G401 (cell line): ENCODE measurements at places on chromosomes 11 and 22.
A peak's percentile ranks its signal among the peaks of the same experiment; 100 is the strongest.

DNA sequence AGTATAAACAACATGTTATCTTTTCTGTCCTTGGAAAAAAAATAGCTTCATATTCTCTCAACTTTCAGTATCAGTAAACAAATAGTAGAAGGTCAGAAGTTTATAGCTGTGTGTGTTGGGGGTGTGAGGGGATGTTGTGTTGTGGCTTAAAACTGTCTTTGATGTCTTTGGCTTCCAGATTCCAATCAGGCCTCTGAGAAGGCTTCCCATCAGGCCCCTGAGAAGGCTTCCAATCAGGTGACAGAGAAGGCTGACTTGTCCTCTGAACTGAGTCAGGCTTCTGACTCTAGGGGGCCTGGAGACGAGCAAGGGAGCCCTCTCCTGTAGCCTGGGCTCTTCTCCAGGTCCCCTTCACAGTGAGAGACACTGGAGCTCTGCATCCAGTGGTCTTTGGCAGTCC is 9.3 kb downstream of the MTFP1 start:
- DNase-seq: no peak

DNA sequence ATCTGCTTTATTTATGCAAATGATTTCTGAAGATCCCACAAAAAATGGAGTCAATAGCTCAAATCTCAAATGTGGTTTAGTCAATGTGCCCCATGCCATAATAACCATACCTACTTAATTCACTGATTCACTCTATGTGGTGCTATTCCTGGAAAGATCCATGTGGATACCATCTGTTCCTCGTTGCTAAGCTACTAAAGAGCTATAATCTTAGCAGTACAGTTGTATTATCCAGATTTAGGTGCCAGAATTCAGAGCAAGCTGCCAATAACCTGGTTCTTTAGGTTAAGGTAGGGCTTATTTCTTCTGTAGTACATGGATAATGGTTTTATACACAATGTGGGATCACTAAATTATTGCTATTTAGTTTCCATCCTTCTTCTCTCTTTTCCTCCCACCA is 974.7 kb upstream of the CCDC90B start:
- peak; percentile 27 for DNase-seq

DNA sequence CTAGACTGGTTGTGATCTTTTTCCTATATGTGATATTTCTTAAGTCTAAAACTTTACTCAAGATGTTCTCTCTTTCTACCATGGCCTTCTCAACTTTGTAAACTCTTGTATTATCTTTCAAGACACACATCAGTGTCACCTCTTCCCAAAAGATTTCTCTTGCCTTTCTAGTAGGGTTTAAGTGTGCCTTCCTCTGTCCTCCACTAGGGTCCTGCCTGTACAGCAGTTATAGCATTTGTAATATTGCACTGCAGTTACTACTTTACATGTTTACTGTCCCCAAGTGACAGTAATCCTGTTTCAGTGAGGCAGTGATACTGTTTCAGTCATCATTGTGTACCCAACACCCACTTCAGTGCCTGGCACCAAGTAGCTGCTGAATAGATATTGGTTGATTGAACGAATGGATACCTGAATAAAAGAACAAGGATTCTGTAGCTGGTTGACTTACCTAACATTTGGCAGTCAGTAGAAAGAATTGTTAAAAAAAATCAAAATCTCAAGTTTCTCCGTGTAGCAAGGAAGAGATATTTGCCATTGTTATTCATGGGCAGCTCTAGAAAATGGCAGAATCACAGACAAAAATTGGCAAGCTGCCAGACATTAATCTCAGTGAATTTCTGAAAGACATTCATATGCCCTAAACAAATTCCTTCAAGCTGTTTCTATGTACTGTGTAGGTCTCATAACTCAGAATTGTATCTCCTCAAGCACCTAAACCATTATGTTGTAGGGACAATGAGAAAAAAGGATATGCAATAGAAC is 79.4 kb downstream of the RBMXL2 start:
- DNase-seq: no peak

GRCh38 chr11:122714004-122714403 is 58.5 kb downstream of the UBASH3B start:
- no peak for DNase-seq

GRCh38 chr22:22812031-22812905 is 75.3 kb upstream of the IGLL5 start:
- DNase-seq: no peak

DNA sequence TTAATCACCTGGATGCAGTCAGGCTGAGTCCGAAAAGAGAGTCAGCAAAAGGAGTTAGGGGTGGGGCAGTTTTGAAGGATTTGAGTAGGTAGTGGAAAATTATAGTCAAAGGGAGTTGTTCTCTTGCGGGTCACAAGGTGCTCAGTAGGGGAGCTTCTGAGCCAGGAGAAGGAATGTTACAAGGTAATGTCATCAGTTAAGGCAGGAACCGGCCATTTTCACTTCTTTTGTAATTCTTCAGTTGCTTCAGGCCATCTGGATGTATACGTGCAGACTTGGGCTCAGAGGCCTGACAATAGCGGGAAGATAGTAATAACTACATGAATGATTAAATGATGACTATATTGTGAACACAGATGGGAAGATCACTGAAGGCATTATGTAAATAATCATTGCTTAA is 6.2 kb downstream of the SC5D start:
- no peak for DNase-seq

- DNase-seq: peak; percentile 17
Measured at GRCh38 chr22:35023692-35024363, 42.1 kb upstream of the ISX start.

DNA sequence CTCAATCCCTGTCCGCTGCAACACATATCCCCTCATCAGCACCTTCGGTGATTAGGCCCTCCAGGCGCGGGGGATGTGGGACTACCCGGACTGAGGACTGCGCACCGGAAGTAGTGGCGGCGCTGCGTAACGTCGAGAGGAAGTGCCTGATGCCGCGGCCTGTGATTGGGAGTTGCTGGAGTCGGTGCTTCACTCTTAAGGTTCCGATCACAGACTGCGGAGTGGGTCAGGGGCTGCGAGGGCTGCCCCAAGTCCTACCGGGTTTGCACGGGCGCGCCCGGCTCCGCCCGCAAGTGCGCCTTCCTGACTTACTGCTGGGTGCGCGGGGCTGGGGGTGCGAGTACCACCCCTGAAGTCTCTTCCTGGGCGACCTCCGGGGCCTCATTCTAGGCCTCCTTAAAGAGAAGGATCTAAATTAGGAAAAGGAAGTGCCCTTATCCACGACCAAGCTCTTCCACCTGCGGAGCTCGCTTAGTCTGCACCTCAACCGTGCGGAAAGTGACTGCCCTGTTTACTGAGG is at the start of gene ALKBH3:
Gene ALKBH3 (plus strand): TSS at position 192 of the 520 bp plus-strand sequence. CDS start 1,822 bp downstream, outside the sequence.
- peak; percentile 93 for DNase-seq

GRCh38 chr11:68388595-68389198 is 71.9 kb upstream of the PPP6R3 start:
- DNase-seq: no peak

- no peak for DNase-seq
Measured at GRCh38 chr22:47169801-47170140, 407.3 kb downstream of the TBC1D22A start.

DNA sequence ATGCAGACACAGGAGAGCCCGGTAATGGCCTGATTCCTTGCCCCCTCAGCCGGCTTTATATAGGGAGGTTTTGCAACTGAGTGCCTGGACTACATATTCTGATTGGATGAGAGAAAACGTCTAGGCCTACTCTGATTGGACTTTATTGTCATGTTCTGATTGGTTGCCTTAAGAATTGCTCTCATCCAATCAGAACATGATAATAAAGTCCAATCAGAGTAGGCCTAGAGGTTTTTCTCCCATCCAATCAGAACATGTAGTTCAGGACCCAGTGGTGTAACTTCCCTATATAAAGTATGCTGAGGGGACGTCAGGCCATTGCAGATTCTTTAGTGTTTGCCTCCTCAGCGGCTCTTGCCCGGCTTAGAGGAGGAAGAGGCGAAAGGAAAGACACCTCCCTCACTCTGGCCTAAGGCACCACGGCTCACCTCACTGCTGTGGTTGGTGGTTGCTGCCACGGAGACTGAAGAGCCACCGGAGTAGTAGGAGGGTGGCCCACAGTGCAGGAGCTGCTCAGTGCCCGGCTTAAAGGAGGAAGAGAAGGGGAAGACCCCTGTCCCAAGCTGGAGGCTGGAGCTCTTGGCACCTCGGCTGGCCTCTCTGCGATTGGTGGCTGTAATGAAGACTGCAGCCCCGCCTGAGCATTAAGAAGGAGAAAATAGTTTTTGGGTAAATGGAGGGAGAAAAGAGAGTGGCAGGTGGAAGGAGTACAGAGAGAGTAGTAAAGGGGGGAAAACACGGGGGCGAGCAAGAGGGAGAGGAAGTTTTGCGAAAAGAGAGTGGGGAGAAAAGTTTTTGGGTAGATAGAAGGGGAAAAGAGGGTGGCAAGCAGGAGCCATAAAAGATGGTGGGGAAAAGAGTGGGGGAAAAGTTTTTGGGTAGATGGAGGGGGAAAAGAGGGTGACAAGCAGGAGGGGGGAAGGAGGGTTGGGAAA is 116.7 kb upstream of the SERPIND1 start:
- no peak for DNase-seq

DNA sequence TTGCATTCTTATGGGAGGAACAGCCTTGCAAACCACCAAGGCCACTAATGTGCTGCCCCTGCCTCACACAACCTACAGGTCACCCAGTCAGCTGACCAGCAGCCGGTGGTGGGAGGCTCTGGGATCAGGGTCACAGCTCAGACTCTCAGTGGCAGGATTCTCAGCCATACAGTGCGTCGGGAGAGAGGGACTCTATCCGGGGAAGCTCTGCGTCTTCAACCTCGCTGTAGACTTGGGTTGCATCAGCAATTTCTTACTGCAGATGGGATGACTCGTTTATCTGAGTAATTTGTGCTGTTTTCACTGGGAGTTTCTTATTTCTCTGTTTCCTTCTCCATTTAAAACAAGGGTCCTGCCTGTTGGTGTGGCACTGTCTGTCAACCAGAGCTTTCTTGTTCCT is 257.7 kb downstream of the TBC1D22A start:
- no peak for DNase-seq

DNA sequence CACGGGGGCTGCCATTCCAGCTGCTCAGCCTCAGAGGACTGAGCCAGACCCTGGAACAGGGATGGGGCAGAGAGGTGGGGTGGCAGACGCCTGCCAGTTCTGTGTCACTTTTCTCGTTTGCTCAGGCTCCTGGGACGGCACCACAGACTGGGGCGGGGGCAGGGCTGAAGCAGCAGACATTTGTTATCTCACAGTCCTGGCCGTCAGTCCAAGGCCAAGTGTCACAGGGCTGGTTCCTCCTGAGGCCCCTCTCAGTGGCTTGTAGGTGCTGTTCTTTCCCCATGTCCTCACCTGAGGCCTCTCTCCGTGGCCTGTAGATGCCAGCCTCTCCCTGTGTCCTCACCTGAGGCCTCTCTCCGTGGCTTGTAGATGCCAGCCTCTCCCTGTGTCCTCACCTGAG is 24.7 kb downstream of the TPCN2 start:
- no peak for DNase-seq

GRCh38 chr11:117799634-117800033 is 2.6 kb upstream of the DSCAML1 start:
- DNase-seq: no peak

GRCh38 chr22:46462726-46463371 is 74.6 kb downstream of the CELSR1 start:
- no peak for DNase-seq

DNA sequence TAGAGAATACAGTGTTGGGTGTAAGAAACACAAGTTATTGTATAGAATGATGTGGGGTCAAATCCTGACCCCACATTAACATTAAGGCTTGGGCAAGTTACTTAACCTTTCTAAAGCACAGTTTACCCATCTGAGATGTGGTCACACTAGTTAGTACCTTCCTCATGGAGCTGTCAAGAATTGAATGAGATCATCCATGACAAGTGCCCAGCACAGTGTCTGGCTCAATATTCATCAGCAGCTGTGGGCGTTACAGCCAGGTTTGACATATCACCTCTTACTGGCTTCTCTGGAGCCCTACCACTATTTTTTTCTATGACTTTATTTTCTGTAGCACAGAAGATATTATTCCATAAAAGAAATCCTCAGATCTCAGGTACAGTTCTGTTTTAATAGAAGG is 57.2 kb downstream of the SC5D start:
- no peak for DNase-seq

DNA sequence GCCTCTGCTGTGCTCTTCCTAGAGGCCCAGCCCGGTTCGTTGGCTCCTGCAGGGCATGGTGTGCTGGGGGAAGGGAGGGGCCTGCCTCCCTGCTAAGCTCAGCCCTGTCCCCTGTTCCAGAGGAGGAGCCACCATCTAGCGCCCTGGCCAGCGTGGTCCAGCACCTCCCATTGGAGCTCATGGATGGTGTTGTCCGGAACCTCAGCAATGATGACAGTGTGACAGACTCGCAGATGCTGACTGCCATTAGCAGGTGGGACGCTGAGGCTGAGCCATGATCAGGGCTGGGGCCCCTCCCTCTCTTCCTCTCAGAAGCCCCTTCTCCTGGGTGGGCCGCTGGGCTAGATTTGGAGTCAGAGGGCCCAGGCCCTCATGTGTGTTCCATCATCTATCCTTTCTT is 9.1 kb downstream of the USP35 start:
- no peak for DNase-seq

DNA sequence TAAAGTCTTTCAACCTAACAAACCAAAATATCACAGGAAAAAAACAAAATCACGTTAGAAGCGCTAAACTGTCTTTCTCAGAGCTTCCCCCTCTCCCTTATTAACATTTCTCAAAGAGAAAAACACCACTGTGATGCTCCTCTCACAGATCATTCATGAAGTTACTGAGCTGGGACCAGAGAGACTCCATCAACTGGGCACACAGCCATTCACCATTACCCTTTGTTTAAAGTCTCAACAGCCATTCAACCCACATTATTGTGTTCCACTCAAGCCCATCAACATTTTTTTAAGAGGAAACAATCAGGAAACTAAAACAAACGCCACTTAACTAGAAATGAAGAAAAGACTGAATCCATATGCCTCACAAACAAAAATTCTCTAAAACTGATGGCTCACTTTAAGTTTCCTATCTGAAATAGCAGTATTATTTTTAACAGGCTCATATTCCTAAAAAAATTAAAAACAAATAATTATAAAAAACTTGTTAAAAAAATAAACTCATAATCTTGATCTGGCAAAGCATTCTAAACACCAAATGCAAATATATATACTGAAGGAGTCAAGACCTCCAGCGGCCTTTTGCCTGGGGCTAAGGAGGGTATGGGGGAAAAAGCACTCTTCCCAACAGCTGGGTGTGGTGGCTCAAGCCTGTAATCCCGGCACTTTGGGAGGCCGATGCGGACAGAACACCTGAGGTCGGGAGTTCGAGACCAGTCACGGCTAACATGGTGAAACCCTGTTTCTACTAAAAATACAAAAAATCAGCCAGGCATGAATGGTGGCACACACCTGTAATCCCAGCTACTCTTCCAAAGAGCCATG is 14.0 kb downstream of the CELF1 start:
- DNase-seq: no peak
